ENCODE measurements at places on chromosomes 5 and 9.

DNA sequence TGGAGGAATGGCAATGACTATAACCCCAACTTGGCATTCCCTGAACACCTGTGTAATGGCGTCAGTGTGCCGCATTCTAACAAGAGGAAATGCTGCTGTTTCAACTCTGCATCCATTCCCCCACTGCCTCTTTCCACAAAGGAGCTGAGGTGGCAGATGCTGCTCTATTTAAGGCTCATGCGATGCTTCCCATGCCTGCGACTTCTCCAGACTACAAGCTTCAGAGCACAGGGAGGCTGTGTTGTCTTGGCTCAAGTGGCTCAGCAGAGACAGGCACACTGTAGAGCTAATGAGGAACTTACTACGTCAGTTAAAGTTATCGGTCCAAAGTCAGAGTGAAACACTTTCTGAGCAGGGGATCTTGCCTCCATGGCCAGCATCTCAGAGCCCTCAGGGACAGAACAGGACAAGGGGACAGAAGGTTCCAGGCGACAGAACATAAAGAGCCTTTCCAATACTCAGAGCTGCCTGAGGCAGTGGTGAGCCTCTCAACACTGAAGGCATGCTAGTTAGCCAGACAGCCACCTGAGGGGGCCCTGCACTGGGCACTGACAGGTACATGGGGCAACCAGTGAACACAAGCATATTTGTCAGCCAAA lies 21.8 kb downstream of the TNIP1 start:
- DNase-seq, result no peak

- DNase-seq, result no peak
Measured at GRCh38 chr9:16516891-16517290, 353.6 kb downstream of the BNC2 start.

DNA sequence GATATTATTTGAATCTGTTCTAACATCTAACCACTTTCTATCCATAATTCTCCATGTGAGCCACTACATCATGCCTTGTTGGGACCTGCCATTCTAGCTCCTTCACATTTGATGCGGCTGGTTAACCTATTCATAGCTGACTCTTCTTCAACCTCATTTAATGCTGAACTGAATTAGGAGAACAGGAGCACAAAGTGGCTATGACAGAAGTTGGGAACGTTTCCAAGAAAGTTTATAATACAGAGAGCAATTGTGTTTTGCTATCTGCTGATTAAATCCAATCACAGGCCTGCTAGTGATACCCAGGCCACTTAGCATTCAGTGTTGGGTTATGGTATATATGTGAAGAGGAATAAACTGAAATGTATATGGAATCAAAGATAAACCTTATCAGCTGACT lies 440.3 kb downstream of the PTPRD start:
- peak; percentile 17 for DNase-seq

- DNase-seq, result no peak
Measured at GRCh38 chr5:118611332-118611945, 376.9 kb downstream of the DTWD2 start.

DNA sequence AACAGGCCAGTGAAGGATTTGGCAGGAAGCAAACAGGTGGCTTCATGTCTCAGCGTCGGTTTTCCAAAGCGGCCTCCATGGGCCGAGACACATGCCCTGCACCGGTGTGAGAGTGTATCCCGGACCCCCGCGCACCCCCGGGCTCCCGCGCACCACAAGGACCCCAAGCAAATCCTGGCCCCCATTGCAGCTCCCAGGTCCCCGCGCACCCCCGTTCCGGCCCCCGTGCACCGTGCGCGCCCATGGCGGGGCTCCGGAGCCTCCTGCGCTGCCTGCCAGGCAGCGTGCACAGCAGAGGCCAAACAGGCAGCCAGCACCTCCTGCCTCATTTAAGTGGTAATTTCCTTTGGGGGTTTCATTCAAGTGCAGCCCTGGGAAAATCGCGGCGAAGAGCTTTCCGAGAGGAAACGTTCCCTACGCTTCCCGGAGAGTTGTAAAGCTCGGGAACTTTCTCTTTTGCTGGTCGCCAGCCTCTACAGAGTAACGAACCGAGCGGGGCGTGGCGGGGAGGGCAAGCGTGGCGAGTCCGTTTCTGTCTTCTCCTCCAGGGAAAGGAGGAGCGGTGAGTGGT lies 145.5 kb upstream of the SLC24A2 start:
- DNase-seq, result no peak

- DNase-seq, result no peak
Measured at GRCh38 chr9:114216081-114216480, 60.7 kb downstream of the COL27A1 start.

DNA sequence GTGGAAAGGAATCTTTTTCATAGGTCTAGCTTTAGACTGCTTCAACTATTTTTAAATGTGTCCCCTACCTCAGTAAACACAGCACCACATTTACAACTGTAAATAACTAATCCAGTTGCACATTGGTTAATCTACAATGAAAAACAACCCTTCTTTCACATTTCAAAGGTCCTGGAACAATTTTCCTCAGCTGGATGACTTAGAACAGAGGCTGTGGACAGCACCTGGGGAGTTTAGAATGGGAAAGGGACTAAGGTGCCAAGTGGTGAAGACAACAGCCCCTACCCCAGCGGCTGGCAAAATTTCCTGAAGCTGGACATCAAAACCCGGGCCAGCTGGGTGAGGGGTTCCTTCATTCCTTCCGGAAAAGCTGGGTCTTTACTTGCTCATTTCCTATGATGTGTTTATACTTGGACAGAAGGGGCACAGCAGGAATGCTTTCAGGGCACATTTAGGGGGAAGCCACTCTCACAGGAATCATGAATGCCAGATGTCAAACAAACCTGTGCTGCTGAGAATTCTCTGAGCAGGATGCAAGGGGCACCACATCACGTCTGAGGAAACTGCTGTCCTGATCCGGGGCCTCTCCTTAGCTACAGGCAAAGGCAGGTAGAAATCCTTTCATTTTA lies 158.3 kb downstream of the NR2F1-AS1 start:
- no peak for DNase-seq

DNA sequence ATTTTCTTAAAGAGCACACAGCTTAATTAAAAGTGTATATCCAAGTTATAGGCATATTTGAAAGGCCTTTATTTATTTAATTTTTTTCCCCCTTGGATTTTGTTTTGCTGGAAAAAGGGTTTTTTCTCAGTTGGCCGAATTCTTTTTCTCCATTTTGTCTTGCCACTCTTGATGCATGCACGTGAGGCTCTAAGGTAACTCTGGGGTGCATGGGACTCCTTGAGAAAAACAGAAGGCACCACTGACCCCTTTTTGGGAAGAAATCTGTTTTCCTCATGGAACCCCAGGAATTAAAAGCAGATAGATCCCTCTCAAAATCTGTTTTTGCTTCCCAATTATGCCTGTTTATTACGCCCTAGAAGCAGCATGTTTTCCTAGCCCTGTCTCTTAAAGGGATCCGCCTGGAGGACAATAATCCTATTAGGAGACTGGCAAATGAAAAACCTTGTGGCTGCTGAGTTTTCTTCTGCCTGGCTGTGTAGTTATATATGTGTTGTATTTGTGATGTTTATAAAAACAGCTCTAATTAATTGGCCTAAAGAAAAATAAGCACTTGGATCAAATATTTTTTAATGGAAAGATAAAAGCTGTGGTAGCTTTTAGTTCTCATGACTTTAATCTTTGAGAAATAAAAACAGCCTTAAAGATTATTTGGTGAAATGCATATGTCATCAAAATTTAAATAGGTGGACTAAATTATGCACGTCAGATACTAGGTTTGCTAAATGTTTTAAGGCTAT lies 435.1 kb upstream of the CDH9 start:
- DNase-seq, result no peak

DNA sequence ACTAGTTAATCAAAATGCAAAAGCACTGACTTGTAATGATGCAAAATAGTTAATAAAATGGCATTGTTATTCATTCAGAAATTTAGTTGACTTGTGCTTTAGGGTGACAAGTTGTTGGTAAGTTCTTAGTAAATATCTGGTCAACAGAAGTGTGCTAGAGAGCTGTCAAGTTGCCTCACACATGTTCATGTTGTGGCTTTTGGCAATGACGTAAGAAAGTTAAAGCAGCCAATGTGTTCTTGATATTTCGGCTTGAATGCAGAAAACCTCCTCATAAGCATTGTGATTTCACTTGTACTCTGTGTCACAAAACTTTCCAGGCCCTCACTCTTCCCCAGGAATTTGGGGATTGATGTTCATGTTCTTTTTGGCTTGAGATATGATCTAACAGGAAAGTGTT lies 626.7 kb downstream of the PRR16 start:
- DNase-seq, result no peak

- no peak for DNase-seq
Measured at GRCh38 chr5:147751156-147751830, 31.2 kb downstream of the JAKMIP2 start.

DNA sequence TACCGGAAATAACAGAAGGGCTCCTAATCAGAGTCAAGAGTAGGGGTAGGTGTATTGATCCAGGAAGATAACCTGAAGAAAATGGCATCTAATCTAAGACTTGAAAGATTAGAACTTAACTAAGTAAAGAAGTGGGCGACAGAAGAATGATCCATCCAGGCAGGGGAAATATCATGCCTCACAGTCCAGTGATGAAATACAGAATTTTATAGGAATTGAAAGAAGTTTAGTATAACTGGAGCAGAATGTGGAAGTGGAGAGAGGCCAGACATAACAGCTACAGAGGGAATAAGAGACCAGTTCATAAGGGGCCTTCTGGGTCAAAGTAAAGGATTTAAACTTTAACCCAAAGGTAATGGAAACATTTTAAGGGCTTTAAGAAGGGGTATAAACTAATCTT lies 42.2 kb downstream of the ERP44 start:
- no peak for DNase-seq

- no peak for DNase-seq
Measured at GRCh38 chr9:131943351-131943841, 136.3 kb downstream of the MED27 start.

DNA sequence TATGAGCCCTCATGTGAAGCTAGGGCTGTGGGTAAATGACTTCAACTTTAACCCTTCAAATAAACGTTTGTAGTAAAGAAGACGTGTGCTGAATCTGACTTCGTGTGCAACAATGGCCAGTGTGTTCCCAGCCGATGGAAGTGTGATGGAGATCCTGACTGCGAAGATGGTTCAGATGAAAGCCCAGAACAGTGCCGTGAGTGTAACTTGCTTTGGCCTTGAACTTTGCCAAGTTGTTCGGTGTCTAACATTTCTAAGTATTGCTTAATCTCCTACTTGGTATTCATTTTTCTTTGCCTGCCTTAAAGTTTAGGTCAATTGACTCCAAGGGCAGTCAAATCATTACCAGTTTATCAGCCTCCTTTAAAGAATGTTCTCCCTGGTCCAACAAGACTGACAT lies 18.2 kb downstream of the VLDLR start:
- no peak for DNase-seq

Data from COR-L47 (cell line).